ENCODE measurements at places on chromosomes 7 and 10.
A peak's percentile ranks its signal among the peaks of the same experiment; 100 is the strongest.

- DNase-seq = peak; percentile 94
Measured at GRCh38 chr10:93436591-93437085, 45.5 kb downstream of the MYOF start.

DNA sequence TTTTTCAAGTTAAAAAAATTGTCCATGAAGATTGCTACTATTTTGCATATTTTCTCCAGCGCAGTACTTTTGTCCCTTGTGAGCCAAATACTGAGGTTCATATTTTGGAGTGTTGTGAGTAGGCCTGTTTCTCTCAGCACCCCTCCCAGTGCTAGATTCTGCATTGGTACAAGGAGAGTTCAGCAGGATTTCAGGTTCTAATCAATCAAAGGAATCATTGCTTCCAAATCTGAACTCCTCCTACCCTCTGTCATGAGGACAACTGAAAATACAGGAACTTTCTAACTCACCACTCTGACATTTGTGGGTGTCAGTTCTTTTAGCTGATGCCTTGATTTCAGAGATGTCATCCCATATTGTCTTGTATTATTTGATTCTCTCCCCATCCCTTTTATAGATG lies 299.9 kb downstream of the FZD1 start:
- DNase-seq = no peak

- no peak for DNase-seq
Measured at GRCh38 chr7:118372530-118372929, 148.0 kb downstream of the ANKRD7 start.

DNA sequence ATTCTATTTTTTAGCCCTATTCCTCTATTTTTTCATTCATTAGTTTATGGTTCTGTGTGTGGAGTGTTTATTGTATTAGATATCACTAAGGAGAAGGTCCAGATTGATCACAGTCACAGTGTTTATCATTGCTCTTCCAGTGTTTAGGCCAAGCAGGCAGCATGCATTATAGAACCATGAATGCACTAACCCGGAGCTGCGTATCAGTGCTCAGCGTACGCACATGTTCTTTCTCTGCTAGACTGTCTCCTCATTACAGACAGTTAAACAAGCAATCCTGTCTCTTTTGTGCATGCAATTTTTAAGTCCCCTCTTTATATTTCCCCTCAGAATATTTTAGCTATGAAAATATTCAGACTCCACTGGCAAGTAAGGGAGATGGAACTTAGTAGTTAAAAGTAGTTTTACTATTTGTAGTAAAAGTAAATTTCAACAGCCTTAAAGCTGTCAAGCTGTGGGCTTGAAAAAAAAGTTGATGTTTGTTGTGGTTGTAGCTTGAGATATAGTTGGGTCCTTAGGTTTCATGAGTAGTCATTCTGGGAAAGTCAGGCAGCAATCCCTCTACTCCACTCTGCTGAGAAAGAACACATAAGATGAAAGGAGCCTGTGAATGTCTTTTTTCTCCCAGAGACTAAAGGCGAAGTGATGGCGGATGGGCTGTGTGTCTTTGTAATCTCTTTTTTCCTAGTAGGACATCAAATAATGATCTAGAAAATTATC lies 260.4 kb downstream of the CDK14 start:
- DNase-seq = no peak

- no peak for DNase-seq
Measured at GRCh38 chr7:1569016-1569415, 816 bp downstream of the PSMG3 start.

DNA sequence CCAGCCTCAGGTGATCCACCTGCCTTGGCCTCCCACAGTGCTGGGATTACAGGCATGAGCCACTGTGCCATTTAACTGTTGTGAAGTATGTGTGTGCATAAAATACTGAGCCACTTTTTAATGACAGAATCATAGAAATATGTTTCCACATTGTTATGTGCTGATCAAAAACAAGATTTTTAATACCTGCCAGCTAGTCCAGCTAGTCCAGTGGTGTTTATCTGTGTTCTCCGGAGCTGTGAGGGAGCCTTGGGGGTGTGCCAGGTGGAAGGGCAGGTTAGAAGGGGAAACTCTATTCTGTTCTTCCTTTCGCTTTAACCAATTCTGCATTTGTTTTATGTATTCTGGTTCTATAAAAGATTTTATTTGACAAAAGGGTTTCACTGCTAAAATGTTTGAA lies 7.0 kb downstream of the FAM221A start:
- no peak for DNase-seq

DNA sequence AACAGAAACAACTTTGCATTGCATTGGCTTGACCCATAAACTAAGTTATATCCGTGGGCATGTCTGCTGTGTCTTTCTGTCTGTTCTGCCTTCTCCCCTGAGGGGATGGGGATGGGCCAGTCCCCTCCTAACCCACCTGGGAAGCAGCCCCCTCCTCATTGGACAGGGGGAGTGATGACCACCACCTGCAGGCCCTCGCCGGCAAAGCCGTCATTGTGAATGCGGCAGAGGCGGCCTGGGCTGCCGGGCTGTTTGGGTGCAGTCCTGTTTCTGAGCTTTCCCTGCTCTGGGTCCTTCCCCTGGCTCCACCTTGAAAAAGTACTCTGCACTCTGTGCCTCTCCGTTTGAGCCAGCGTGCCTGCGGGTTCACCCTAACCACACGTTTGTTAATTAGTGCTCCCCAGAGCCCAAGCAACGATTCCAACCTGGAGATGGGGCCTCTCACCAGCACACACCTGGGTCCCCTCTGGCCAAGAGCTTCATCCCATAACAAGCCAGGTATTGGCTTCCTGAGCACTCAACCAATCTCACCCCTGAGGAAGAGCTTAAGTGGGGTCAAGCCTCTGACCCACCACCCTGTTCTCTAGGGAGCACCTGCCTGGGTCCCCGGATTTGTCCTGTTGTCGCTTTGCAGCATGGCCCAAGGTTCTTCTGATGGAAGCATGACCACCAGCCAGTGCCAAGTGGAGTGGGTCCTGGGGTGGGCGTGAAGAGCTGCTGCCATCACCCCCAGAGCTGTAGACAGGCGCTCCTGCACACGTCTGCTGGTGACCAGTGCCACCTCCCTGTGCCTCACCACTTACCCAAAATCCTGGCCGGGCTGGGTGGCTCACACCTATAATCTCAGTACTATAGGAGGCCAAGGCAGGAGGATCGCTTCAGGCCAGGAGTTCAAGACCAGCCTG lies 39.4 kb upstream of the ZMIZ2 start:
- DNase-seq = no peak

- DNase-seq = no peak
Measured at GRCh38 chr10:90319188-90319914, 538.5 kb downstream of the HTR7 start.
